ENCODE measurements at places on chromosomes 3 and 15.

- no peak for DNase-seq
These were observed 503.5 kb downstream of the EDEM1 start for GRCh38 chr3:5690904-5691532.

GRCh38 chr3:178588628-178589027 is 52.4 kb downstream of the KCNMB2 start:
- no peak for DNase-seq

- DNase-seq, result no peak
These were observed 30.2 kb downstream of the LPP start for GRCh38 chr3:188184160-188184559.

- DNase-seq, result no peak
These were observed 976 bp downstream of the DIS3L start for GRCh38 chr15:66294157-66294931.

DNA sequence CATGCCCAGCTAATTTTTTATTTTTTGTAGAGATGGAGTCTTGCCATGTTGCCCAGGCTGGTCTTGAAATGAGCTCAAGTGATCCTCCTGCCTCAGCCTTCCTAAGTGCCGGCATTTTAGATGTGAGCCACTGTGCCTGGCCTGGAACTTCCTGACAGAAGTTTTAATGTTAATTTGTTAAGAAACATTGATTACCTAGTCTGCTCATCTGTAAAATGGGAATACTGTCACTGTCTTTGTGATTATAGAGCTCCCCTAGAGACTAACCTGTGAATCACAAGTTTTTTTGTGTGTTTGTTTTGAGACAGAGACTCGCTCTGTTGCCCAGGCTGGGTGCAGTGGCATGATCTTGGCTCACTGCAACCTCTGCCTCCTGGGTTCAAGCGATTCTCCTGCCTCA is 4.3 kb upstream of the EIF3J start:
- no peak for DNase-seq

GRCh38 chr15:84659904-84660781 is 2.1 kb upstream of the NMB start:
- DNase-seq, result no peak

- no peak for DNase-seq
These were observed 21.8 kb upstream of the KLHL24 start for GRCh38 chr3:183613366-183614285.

DNA sequence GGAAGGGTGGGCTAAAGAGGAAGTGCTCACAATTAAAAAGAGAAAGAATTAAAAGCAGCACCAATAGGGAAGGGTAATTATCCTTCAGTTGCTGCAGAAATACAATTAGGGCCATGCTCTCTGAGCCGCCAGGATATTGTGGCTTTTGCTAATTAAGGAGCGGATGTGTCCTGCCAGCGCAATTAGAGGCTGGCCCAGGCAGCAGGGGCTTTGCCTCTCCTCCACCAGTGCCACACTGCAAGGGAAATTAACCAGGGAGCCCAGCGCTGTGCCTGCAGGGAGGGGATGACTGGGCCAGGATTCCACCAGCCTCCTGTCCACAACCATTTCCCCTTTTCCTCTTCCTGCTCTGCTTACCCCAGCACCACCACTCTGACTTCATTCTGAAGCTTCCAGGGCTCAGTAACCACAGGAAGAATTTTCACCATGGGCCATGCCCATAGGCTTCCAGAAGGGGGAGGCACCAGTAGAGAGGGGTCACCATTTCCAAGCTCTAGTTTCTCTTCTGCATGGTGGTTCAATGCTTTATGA is 10.4 kb upstream of the AEN start:
- DNase-seq, result no peak

DNA sequence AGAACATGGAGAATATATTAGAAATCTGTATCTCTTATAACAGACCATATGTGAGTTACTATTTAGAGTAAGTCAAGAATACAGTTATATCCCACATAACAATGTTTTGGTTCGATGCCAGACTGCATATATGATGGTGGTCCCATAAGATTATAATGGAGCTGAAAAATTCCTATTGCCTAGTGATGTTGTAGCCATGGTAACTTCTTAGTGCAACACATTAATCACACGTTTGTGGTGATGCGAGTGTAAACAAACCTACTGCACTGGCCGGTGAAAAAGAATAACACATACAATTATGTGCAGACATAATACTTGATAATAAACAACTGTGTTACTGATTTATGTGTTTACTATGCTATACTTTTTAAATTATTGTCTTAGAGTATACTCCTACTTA is 69.8 kb upstream of the MNS1 start:
- no peak for DNase-seq

DNA sequence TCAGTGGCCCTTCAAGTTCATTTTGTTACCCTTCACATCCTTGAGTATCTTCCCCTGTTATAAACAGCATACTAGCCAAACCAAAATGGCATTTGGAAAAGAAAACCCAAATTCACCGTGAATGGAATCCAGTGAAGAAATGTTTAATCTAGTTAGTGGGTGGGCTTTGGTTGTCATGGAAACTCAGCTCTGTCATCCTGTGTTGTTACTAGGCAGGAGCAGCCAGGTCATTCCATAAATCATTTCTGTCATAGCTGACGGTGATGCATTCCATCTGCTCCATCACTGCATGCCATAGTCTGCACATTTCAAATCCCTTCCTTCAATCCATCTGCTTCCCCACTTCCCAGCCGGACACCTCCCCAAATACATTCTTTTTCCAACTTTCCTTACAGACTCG is 140.4 kb upstream of the CGNL1 start:
- no peak for DNase-seq

DNA sequence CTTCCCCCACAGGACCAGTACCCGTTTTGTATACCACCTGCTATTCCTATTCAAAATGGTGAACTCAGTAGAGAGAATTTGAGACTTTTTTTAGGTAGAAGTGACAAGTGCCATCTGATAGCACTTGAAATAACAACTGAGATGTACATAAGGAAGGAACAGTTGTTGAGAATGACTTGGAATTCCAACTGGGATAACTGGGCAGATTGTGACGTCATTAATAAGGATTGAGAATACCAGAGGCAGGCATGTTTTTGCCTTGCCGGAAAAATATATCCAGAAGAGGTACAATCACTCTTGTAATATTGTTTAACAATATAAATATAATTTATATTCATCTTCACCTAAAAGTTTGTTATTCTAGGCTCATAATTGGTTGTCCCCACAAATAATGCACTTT is 454.1 kb upstream of the RGMA start:
- no peak for DNase-seq

- DNase-seq, result no peak
These were observed 150.7 kb downstream of the CADPS start for GRCh38 chr3:62724503-62724902.

GRCh38 chr15:100901702-100902435 is 17.3 kb upstream of the LRRK1 start:
- DNase-seq, result no peak
